Motor neuron (in vitro differentiated cells): ENCODE measurements at places on chromosomes 12 and 14. TPM values are rescaled to one million over a fixed set of nuclear protein-coding genes. Genes with fewer than 3 reads are reported as not detected.

LRRC10 gene
- 0.33 and 0.49 TPM in 2 replicates for total RNA-seq

DNA sequence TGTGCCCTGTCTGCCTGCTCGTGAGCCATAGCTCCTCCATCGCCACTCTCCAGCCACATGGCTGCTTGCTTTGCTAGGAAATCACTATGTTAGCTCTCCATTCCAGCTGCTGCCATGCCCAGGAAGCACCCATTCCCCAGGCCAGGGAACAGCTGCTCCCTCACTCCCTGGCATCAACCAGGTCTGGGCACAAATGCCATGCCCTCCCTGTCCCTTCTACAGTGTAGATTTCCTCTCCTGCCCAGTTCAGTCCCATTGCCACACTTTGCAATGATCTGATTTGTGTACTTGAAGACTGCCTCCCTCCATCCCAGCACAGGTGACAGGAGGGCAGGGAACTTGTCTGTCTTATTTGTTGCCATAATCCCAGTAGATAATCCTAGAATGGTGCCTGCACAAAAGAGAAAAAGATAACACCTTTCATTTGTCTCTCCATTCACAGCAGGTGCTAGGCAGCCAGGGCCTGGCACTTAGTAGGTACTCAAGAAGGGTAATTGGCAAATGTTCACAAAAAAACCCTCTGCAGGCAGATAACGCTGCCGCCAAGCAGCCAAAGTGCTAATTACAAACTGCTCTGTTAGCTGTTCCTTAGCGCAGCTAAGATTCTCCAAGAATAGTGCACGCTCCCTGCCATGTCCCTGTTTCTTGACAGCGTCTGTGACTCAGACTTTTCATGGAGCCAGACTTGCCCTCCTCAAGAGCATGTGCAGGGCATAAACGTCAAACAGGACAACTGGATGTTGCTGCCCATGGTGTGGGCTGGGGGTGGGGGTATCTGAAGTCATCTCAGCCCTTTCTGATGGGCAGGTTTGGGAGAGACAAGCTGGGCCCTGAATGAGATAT is 69.1 kb downstream of the ARL6IP4 start:
- ATAC-seq, result peak; percentile 18

ZFYVE1 gene
- 19.5 and 19.7 TPM in 2 replicates for total RNA-seq

DNA sequence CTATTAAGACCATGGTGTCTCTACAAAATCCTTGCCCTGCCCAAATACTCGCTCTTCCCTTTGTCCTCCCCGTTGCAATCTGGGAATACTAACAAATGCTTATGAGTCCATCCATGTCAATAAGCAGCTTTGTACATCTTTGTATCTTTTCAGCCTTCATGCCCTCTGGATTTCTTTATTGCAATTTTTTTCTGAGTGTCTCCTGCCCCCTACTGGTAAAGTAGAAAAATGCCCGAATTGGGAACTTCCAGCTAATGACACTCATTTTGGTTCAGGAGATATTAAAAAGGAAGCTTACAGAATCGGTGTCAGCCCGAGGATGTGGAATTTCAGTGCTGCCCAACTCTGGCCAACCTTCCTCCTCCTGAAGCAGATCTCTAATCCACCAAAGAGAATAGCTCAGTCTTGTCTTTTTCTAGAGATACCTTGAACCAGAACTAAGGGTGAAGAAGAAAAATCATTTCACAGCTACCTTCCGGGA is 46.0 kb downstream of the SH2B3 start:
- ATAC-seq, result peak; percentile 19

PRR4 gene
- total RNA-seq, result 3.4 and 4.5 TPM in 2 replicates

- ATAC-seq, result peak; percentile 7
These were observed 6.2 kb downstream of the RARG start for GRCh38 chr12:53225635-53226424.

GRCh38 chr12:120061575-120062214 is 54.9 kb downstream of the RAB35 start:
- ATAC-seq, result peak; percentile 51

C12orf60 gene
- total RNA-seq, result 4.5 and 5.6 TPM in 2 replicates

DNA sequence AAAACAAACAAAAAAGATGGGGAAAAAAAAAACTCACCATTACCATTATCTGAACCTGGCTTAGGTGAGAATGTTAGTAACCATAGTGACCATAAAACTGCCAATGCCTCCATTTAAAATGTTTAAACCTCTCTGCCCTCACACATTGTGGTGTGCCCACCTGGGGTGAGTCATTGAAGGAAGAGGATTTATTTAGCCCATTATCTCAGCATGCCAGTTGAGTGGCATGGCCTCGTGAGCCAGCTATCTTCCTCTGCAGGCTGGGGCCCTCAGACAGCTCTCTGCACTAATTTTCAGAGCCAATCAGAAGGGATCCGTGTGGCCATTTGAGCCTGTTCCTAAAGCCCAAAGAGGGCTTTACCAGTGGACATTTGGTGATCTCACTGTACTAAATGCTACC is 81.8 kb upstream of the CCDC198 start:
- no peak for ATAC-seq

GRCh38 chr14:100416921-100417860 is 94.1 kb downstream of the SLC25A47 start:
- ATAC-seq, result peak; percentile 96

CCDC177 gene
- 0.71 and 1.1 TPM in 2 replicates for total RNA-seq

DNA sequence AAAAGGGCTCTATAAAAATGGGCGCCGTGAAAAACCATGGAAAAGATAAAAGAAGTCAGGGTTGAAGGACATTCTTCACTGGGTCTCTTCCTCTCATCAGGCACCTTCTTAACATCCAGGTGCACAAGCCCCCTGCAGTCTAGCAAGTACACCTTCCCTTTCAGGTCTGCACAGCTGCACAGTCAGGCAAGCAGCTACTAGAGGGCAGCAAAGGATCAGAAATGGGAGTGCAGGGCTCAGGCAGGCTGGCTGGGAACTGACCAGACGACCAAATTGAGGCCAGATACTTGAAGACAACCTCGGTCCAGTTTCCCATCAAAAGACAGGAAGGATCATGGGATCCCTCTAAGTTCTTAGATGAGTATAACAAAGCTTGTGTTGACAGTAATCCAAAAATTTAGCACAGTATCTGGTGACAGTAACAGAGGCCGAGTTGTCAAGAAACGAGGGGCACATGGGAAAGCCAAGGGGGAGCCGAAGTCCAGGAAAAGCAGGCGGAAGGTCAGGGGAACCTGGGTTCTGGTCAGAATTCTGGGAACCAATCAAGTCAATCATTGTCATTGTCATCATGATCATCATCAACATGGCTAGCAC is 10.1 kb upstream of the GRIP1 start:
- ATAC-seq, result peak; percentile 92

- ATAC-seq, result no peak
These were observed 42.6 kb downstream of the PLXNC1 start for GRCh38 chr12:94191023-94191422.

GRCh38 chr12:56258068-56258819 is at the start of gene ANKRD52:
ANKRD52 (minus strand) TSS chr12:56258384; CDS start chr12:56258269, 115 bp downstream.
- ATAC-seq, result peak; percentile 95

DNA sequence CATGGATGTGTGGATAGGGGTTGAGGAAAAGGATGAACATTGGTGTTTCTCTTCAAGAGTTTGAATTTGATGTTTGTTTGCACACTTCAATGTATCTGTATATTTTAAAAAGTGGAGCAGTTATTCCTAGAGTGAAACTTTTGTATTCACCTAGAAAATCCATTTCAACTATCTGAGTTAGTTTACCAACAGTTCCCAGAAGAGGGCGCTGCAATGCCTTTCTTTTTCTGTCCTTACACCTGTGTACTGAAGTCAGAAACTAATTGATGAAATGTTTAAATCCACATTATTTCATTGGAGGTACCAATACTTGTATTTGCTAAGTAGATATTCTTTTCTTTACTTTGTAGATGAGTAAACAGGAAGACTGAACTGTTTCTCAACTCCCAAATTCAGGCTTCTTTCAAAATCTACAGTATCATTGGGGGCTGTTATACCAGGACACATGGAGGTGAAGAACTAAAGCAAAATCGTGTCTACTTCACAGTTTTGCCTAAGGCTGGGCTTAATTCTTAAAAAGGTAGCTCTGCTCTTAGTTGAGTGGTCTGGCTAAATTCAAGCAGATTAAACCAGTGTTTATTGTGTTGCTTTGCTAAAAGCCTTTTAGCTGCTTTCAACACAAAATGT is 26.6 kb upstream of the KLRB1 start:
- peak; percentile 22 for ATAC-seq

- ATAC-seq, result no peak
These were observed 45.7 kb upstream of the APPL2 start for GRCh38 chr12:105281694-105282049.

DNA sequence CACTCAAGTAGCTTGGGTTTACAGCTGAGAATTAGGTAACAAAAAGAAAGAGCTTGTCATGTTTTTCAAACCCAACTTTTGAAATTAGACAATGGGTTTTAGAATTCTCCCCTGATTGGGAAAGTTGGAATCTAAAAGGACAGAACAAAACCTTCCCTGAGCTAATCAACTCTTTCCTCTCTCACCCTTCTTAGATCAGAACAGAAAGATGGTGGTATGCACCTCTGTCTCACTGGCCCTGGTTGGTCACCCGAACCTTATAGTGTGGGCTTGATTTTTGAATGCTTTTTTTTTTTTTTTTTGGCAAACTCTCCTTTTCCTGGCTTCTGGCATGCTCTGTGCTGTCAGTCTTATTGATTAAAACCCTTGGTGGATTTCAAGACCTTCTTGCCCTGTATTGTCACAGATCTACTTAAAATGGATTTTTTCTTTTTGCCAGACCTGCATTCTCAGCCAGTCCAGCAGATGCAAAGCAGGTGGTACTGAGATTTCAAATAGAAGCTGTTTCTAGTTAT is 251.1 kb upstream of the RMST start:
- ATAC-seq, result no peak

ADCY4 gene
- total RNA-seq, result 0.92 and 1.7 TPM in 2 replicates
